ENCODE measurements at places on chromosomes 7 and 10.

DNA sequence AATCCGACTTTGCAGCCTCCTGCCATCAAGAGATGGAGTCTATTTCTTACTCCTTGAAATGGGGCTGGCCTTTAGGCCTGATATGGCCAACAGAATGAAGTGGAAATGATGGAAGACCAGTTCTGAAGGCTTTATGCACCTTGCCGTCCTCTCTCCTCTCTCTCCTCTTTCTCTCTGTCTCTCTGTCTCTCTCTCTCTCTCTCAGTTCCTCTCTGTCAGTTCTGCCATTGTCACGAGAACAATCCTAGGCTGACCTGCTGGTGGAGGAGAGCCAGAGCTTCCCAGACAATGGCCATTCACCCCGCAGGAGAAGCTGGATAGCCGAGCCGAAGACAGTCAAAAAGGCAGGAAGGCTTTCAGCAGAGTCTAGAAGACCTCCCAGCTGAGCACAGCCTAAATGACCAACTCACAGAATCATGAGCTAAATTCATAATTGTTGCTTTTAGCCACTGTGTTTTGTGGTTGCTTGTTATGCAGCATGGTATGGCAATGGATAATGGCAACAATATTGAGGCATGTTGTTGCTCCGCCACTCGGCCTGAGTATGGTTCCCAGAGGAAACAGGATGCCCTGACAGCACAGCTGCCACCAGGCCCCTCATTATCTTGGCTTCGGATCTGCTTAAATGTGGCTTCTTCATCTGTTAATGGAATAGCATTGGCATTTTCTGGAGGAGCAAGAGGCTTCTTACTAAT, 35.5 kb downstream of the FRMPD2 start:
- H3K4me1 ChIP-seq: no peaks in the 10 kb centered on the region
- H3K4me3 ChIP-seq: no peak overlapping the region
- H3K27me3 ChIP-seq: no peaks in the 10 kb centered on the region
- H3K27ac ChIP-seq: no peak overlapping the region
- no peaks in the 10 kb centered on the region for H3K36me3 ChIP-seq

DNA sequence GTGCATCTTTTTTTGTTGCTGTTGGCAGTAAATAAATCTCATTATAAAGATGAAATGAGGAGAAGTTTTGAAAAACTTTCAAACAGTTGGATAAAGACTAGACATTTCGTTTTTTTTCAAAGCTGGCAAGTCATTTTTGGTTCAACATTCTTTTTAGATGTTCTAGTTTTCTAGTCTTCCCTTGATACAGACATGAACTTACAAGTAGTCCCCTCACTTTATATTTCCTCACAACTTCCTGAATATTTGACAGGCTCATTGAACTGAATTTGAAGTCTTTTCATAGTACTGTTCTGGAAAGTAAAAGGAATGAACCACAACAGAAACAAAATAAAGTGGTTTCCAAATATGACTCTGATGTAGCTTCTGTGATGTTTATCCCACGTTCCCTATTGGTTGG, 134.2 kb downstream of the NRCAM start:
- H3K4me3 ChIP-seq: no peak overlapping the region
- no peak for DNase-seq
- no peaks in the 10 kb centered on the region for H3K4me1 ChIP-seq
- no peak overlapping the region for H3K27ac ChIP-seq

GRCh38 chr7:117448655-117449054, 21.4 kb upstream of the ASZ1 start:
- DNase-seq: no peak
- no peak overlapping the region for H3K4me3 ChIP-seq
- peaks cover 2% of the 10 kb centered on the region for H3K36me3 ChIP-seq
- no peaks in the 10 kb centered on the region for H3K4me1 ChIP-seq
- H3K27ac ChIP-seq: no peak overlapping the region

DNA sequence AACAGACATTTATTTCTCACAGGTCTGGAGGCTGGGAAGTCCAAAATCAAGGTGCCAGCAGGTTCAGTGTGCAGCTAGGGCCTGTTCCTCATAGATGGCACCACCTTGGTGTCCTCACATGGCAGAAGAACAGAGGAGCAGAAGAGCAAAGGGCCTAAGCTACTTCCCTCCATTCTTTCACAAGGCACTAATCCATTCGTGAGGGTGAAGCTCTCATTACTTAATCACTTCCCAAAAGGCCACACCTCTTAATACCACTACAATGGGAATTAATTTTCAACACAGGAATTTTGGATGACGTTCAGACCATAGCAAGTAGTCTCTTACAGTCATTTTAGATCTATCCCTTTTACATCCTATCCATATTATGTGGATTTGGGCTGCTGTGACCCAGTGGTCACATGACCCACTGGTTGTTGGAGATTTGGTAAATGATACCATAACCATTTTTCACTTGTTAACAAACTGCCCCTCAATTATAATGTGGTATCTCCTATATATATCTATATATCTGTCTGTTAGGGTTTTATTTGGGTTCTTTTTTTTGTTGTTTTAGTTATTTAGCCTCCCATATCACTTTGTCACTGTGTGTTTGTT, 63.4 kb downstream of the BBS9 start:
- H3K27ac ChIP-seq: no peak overlapping the region
- no peak for DNase-seq
- no peaks in the 10 kb centered on the region for H3K36me3 ChIP-seq
- H3K4me1 ChIP-seq: peaks cover 20% of the 10 kb centered on the region
- no peaks in the 10 kb centered on the region for H3K27me3 ChIP-seq
- H3K4me3 ChIP-seq: no peak overlapping the region

DNA sequence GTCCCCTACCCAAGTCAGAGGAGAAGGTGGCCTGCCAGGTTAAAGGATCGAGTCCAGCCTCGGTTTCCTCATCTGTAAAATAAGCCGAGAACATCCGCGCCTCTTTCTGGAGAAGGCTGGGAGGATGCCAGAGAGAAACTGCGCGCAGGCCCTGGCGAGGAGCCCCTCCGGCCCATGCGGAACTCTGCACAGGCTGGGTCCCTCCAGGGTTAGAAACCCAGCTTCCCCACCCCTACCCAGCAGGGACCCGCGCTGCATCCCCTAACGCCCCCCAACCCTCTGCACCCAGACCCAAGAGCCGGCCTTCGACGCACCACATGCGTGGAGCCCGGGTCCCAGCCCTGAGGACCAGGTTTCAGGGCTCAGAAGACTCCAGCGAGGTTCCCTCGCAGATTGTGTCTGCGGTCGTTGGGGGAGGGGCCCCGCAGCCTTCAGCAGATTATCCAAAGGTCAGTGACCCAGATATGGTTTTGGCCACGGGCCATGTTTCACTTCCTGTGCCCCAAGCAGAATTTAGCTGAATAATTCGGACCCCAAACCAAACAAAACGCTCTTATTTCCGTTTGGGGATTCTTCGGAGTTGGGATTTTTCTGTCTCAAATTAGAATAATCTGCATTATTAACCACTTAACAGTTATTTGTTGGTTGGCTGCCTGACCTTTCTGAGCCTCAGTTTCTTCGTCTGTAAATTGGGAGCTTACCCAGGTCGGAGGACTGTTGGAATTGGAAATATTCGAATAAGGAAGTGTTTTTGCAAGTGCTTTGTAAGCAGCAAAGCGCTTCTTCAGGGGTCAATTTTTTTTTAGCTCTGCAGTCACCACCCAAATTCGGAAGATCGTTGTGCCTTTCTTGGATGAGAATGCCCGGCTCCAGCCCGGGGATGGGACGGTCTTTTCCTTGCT, 167.7 kb downstream of the UBE2H start:
- DNase-seq: no peak
- H3K4me3 ChIP-seq: peak overlapping the region; percentile 80
- peaks cover 75% of the 10 kb centered on the region for H3K27me3 ChIP-seq
- peaks cover 47% of the 10 kb centered on the region for H3K4me1 ChIP-seq
- H3K27ac ChIP-seq: no peak overlapping the region

DNA sequence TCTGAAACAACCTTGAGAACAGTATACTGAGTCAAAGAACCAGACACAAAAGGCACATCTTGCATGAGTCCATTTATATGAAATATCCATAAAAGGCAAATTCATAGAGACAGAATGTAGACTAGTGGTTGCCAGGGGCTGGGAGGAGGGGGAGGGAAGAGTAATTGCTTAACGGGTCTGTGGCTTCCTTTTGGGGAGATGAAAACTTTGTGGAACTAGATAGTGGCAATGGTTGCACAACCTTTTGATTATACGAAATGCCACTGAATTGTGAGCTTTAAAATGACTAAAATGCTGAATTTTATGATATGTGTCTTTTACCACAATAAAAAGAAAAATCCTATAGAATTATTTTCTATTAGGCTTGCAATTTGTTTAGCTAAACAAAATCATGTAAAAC, 16.8 kb downstream of the ADRB1 start:
- H3K27me3 ChIP-seq: peaks cover 23% of the 10 kb centered on the region
- H3K4me1 ChIP-seq: peaks cover 8% of the 10 kb centered on the region
- H3K36me3 ChIP-seq: no peaks in the 10 kb centered on the region

DNA sequence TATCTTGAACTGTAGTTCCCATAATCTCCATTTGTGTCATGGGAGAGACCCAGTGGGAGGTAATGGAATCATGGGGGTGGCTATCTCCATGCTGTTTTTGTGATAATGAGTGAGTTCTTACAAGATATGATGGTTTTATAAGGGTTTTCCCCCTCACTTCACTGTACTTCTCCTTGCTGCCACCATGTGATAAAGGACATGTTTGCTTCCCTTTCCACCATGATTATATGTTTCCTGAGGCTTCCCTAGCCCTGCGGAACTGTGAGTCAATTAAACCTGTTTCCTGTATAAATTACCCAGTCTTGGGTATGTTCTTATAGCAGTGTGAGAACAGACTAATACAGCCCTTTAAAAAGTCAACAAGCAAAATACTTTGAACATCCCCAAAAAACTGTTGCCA, 427.7 kb downstream of the HTR7 start:
- H3K36me3 ChIP-seq: no peaks in the 10 kb centered on the region
- no peak overlapping the region for H3K4me3 ChIP-seq
- no peak for DNase-seq
- no peaks in the 10 kb centered on the region for H3K27me3 ChIP-seq
- H3K4me1 ChIP-seq: no peaks in the 10 kb centered on the region

DNA sequence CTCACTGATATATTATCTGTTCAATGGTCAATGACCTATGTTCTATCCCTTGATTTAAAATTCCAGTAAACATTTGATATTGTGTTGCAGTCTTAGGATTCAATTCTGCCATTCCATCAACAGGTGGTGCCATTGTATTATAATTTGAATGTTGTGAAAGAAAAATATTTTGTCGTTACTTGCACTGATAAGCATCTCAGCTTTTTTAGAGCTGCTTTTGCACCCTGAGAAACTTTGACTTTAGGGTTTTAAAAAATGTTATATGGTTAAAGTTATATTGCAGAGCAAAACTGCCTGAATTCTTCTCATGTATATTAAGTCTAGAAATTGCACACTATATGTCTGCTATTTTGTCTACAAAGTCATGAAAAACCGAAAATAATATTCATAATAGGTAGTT, 18.8 kb upstream of the MINDY3 start:
- H3K27me3 ChIP-seq: peaks cover 50% of the 10 kb centered on the region
- H3K27ac ChIP-seq: no peak overlapping the region
- no peak for DNase-seq
- no peaks in the 10 kb centered on the region for H3K4me1 ChIP-seq

GRCh38 chr7:118076564-118076963, 107.4 kb upstream of the LSM8 start:
- no peaks in the 10 kb centered on the region for H3K36me3 ChIP-seq
- H3K27me3 ChIP-seq: peaks cover 33% of the 10 kb centered on the region
- H3K4me3 ChIP-seq: no peak overlapping the region
- no peak overlapping the region for H3K27ac ChIP-seq

GRCh38 chr7:36037121-36037662, 115.9 kb upstream of the EEPD1 start:
- no peaks in the 10 kb centered on the region for H3K4me1 ChIP-seq
- H3K27ac ChIP-seq: no peak overlapping the region
- no peaks in the 10 kb centered on the region for H3K36me3 ChIP-seq
- DNase-seq: peak; percentile 10
- no peak overlapping the region for H3K4me3 ChIP-seq

DNA sequence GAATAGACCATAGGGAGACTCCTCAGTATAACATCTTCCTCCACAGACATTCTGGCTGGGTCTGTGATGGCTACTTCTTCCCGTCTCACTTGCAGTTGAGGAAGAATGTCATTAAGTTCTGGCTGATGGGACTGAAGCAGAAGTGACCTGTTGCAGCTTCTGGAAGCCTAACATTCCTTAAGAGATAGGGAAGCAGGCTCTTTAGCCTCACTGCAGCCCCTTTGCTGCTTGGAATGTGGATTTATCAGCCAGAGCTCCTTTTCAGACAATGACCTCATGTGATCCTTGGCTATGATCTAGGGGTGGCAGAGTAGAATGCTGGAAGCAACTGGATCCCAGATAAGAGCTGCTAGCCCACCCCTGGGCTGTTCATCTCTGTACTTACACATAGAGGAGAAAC, 142.5 kb downstream of the RNF216 start:
- peaks cover 31% of the 10 kb centered on the region for H3K4me1 ChIP-seq
- H3K36me3 ChIP-seq: peaks cover 13% of the 10 kb centered on the region
- DNase-seq: no peak

- H3K4me1 ChIP-seq: no peaks in the 10 kb centered on the region
- H3K27me3 ChIP-seq: peaks cover 21% of the 10 kb centered on the region
- H3K4me3 ChIP-seq: no peak overlapping the region
Measured at GRCh38 chr7:98864731-98865453, 4.9 kb downstream of the TMEM130 start.

DNA sequence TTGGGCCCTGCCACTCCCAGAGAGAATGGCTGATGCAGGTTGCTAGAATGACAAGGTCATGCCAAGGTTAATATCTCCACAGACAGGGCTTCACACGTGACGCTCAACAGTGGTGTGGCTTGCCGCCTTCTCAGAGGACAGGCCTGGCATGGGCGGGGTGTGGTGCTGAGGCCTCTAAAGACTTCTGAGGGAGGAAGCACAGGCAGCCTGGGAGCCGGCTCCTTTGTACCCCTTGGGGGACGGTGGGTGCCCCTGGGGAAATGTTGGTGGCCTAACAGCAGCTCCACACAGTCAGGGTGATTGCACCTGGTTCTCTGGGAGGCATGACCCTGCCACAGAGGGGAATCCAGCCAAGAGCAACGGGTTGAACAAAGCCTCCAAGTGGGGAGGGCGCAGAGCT, 115.1 kb downstream of the PKD1L1 start:
- no peaks in the 10 kb centered on the region for H3K36me3 ChIP-seq
- no peaks in the 10 kb centered on the region for H3K4me1 ChIP-seq
- DNase-seq: no peak
- no peak overlapping the region for H3K27ac ChIP-seq
- H3K4me3 ChIP-seq: no peak overlapping the region
- H3K27me3 ChIP-seq: peaks cover 8% of the 10 kb centered on the region

- no peak overlapping the region for H3K27ac ChIP-seq
- no peak overlapping the region for H3K4me3 ChIP-seq
- no peaks in the 10 kb centered on the region for H3K4me1 ChIP-seq
Measured at GRCh38 chr7:33788531-33788930, 116.8 kb upstream of the BMPER start.
